ENCODE measurements at places on chromosomes 13 and 19. TPM values are rescaled to one million over a fixed set of nuclear protein-coding genes. Genes with fewer than 3 reads are reported as not detected.

Gene CEACAM20
- total RNA-seq = not detected

Gene ATP4B
- not detected for total RNA-seq

Gene ASF1B
- total RNA-seq = 12.9 TPM

DNA sequence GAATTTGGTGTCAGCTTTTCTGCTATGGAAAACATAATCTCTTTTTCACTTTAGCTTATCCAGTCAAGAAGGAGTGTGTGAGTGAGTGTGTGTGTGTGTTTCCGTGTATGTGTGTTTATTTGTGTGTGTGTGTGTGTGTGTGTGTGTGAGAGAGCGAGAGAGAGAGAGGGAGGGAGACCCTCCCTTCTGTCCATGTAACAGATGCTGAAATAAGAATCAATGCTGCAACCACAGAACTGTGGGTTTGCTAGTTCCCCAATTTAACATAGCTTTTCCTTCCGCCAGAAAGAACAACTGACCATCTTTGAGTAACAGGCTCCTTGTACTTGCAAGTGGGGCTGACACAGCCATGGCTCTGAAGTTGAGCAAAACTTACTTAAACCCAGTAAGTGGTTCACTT is 5.2 kb downstream of the LCP1 start:
- no peak for DNase-seq

DNA sequence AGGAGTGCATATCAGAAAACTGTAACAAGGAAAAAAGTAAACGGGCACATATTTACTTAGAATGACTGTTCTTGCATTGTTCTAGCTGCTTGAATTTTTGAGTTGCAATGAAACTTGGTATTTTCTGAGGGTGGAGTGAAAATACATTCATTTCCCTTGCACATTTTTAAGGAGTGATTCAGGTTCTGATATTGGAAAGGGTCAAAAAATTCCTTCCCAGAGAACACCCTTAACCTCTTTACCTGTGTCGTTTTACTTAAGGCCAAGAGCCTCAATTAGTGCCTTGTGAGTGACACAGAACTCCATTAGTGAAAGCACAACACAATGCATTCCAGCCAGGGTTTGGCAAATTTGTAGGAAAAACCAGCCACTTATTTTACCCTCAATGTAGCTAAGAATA is 2.3 kb downstream of the ITGBL1 start:
- DNase-seq = no peak

DNA sequence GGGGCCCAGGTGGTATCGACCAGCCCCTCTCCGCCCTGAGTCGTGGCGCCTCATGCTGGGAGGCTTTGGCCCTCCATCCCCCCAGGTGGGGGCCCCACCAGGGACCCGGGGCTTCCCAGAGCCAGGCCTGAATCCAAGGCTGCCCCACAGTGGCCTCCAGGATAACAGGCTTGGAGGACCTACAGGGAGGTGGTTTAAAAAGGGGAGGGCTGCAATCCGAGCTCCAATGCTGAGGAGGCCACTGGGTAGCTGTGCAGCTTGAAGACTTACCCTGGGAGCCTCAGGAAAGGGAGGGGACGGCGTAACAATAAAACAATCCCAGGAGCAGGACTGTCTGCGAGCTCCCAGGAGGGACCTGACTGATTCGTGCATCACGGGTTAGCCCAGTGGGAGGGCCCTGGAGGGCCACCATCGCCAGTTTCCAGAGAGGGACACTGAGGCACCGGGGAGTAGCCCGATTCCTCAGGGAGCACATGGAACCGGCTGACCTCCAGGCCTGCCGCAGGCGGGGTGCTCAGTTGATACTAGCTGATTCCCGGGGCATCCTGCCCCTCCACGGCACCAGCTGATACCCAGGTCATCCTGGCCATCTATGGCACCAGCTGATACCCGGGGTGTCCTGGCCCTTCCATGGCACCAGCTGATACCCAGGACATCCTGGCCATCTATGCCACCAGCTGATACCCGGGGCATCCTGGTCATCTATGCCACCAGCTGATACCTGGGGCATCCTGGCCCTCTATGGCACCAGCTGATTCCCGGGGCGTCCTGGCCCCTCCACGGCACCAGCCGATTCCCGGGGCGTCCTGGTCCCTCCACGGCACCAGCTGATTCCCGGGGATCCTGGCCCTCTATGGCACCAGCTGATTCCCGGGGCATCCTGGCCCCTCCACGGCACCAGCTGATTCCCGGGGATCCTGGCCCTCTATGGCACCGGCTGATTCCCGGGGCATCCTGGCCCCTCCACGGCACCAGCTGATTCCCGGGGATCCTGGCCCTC is 3.7 kb upstream of the C2CD4C start:
- no peak for DNase-seq

Measured in colonic mucosa (tissue), 4 donors.